ENCODE measurements at places on chromosomes 11 and 22.

DNA sequence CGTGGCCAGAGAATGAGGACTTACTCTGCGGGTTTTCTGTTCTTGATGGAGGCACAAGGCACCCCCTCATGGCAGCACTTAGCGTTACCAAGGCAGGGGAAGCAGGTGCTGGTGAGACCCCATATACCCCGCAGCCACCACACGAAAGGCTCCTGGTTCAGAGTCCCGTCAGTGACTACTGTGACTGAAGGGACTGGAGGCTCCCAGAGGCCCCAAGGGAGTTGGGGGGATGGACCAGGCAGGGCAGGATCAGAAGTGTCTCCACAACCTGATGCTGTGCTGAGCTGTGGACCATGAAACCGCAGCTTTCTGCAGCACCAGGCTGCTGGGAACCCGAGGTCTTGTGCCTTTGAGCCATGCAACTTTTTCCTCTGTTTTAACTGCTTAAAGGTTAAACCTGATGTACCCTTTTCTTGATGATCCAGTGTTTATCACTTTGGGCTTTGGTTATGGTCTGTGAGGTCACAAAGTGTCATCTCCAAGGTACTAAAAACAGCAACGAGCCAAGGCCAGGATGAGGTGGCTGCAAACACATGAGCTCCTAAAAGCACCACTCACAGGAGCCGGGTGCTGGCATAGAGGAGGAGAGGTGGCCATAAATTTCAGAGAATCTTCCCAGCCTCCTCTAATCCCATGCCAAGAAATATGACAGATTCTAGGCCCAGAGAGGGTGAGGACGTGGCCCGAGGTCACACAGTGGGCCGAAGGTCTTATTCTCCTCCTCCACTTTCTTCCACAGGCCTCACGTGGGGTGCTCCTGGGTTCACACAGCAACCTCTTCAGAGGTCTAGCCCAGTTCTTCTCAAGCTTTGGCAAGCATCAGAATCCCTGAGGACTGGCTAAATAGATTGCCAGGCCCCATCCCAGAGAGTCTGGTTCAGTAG, 4.2 kb upstream of the LRRC32 start:
- peak; percentile 46 for DNase-seq

GRCh38 chr22:45105281-45105702, 58.4 kb upstream of the NUP50 start:
- DNase-seq: no peak

DNA sequence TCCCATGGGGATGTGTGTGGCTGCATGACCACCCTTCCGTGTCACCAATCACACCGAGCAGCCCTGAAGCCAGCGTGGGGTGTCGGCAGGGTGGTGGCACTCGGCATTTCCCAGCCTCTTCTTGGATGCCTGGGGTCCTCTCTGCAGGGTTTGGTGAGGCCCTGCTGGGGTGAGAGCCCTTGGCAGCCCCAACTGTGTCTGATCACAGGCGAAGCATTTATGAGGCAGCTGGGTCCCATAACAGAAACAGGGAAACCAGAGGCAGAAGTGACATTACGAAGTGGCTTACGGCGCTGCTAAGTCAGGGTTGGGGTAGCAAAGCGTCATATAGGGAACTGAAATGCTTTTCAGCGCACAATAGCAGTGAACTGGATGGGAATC, 92.3 kb upstream of the SEPTIN5 start:
- DNase-seq: no peak

DNA sequence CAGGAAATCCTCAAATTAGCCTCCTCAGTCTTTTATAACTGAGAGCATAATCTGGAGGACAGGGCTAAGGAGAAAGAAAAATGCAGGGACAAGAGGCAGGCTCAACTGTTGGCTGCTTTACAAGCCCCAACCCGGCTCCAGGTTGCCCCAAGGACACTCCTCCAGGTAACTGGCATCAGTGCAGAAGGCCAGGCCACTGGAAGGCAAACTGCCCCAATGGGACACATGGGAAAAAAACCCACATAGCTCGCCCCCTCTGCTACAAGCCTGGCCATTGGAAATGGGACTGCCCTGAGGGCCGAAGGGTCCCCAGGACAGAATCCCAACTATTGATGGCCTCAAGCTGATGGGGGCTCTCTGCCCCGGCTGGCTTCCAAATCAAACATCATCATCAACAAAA, 17.9 kb upstream of the FBLN1 start:
- no peak for DNase-seq

DNA sequence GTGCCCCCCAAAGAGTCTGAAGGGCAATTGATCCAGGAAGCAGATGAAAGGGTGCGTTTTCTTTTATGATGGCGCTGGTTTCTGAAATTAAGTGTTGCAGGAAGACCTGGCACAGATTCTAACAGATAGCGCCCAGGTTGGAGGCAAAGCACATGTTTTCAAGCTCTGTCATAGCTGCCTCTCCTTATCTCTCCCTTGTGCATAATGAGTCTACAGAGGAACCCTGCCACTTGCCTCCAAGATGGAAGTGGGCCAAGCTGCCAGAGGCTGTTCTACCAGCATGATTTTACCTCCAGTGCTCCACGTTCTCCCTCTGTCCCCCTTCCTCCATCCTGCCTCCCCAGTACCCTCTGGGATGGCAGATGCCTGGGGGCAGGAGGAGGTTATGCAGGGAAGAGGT, 30.0 kb upstream of the TLCD5 start:
- no peak for DNase-seq

DNA sequence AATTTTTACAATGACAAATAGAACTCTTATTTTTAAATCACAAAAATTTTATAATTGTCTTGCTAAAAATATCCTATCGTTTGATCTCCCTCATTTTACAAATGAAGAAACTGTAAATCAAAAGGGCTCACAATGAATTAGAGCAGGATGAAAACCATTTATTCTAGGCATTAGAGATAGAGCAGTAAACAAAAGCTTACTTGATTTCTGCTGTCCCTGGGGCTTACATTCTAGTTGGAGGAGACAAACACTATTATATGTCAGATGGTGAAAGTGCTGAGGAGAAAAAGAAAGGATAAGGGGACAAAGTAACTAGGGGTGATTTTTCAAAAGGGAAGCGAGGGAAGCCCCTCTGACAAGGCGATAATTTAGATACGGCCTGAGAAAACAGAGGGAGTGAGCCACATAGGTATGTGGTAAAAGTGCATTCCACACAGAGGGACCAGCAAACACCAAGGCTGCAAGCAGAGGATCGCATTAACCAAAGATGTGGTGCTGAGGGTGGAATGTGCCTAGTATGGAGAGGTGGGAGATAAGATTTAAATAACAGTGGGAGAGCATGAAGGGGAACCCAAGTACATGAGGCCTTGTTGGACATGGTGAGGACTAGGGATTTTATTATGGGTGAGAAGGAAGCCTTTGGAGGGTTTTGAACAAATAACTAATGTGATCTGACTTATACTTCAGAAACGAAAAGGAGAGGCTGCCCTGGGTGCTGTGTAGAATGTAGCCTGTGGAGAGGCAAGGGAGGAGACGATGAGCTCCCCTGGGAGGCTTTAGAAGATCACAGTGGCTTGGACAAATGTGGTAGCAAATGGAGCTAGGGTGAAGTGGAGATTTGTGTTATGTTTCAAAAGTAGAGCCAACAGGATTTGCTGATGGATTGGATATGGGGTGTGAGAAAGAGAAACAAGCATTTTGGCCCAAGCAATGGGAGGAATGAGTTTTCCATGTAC, 62.1 kb downstream of the PDHX start:
- DNase-seq: no peak

DNA sequence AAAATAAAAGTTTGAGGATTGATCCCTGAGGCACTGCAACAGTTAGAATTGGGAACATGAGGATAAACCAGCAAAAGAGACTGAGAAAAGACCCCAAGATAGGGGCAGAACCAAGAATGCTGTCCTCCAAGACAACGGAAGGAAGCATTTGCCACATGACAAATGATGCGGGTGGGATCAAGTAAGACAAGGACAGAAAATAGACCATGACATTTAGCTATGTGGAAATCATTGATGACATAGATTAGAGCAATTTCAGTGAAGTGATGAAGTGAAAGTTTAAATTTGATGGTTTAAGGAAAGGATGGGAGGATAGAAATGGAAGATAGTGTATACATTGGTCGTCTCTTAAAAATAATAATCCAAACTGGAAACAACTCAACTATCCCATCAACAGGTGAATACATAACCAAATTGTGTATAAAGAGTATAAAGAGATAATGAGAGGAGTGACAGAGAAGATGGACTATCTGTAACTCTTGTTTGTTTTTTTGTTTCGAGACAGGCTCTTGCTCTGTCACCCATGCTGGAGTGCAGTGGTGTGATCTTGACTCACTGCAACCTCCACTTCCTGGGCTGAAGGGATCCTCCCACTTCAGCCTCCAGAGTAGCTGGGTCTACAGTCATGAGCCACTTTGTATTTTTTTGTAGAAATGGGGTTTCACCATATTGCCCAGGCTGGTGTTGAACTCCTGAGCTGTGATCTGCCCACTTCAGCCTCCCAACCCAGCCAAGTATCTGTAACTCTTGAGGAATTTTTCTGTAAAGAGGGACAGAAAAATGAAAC, 48.7 kb upstream of the FDX1 start:
- no peak for DNase-seq

DNA sequence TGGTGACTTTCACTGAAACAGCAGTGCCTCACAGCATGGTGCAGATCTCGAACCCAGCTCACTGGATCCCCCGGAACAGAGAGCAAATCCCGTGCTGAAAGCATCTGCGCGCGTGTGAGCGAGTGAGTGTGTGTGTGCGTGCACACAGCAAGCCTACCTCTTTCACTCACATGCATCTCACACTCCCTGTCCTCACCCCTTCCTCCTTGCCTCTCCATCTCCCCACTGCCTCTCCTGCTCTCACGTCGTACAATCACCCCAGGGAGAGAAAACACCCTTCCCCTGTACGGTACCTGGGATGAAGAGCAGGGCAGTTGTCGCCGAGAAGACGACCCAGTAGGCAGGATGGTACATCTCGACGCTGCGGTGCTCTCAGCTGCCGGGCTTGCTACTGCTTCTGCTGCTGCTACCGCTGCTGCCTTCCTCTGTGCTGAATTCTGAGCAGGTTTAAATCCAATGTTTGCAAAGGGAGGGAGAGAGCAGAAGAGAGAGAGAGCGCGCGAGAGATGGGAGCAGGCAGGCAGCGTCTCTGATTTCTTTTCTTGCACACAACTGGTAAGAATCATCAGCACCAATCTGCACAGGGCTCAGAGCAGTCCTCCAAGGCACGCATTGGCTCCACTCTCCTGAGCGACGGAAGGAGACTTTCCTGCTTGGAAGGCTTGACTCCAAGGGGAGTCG, at the start of gene OPCML:
OPCML (minus strand) TSS at position 531 of the 681 bp plus-strand sequence.
- DNase-seq: no peak

GRCh38 chr22:33803371-33804282, 116.6 kb downstream of the LARGE1 start:
- no peak for DNase-seq

DNA sequence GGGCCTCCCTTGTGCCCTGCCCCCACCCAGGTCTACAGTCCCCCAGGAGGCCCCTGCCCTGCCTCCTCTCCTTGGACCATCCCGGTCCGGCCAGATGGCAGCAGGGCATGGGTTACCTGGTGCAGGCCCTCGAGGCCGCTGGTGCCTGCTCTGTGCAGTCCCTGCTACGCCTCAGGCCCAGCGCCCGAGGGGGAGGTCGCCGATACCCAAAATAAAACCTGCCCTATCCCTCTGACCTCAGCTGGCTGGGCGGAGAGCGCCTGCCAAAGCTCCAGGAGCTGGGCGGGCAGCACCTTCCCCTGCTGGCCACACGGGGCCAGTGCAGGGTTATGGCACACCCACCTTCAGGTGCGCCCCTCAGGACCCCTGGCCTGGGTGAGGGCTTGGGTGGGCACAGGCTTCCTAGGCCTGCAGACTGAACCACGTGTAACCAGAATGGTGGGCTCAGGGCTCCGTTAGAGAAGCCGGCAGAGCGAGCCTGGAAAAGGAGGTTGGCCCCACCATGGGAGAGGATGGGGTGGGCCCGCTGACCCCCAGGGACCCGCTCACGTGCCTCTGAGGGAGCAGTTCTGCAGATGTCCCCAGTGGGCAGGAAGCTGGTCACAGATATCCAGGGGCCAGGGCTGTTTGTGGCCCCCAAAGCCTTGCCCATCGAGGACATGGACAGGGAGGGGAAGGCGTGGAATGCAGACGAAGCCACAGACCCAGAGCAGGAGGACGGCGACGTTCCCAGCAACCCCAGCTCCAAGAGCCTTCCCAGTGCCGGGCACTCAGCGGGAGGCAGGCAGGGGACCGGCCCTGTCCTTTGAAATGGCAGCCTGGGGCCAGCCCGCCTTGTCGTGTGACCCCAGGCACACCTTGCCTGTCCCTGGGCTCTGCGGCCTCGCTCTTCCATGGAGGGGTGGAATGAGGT, 1.7 kb upstream of the TNNT3 start:
- no peak for DNase-seq

GRCh38 chr11:122617926-122618325, 37.6 kb upstream of the UBASH3B start:
- no peak for DNase-seq

DNA sequence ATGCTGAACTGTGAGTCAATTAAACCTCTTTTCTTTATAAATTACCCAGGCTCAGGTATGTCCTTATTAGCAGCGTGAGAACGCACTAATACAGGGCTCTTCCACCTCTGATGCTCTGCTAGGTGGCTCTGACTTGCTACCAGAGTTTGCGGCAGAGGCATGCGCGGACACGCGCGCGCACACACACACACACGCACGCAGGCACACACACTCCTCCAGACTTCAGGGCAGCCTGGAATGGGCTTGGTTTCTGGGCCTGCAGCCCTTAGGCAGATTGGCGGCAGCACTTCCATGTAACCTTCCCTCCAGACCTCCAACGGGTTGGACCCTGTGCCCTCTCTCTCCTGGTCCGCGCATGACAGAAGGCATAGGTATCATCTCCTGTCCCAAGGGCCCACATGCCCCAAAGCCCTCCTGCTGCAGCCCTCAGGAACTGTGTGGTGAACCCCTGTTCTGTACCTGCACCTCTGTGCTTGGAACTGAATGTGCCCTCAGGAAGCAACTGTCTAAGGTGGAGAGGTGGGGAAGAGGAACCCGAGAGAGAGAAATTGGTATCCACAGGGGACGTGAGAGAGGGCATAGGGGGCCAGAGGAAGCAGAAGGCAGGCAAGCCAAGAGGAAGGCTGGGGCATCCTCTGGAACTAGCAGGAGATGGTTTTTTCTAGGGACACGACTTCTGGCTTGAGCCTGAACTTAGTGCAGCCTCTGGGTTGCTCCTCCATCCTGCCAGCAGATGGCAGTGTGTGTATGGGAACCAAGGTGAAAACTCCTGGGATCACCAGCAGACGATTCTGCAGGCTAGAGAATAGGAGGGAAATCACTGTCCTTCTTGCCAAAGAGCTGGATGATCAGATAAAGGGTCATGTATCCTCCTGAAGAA, 23.4 kb upstream of the RIC3 start:
- peak; percentile 57 for DNase-seq
